Right atrium auricular region (tissue), 2 donors: ENCODE measurements at places on chromosomes 1 and 21.

GRCh38 chr1:153848805-153849204, 73.6 kb downstream of the SLC27A3 start:
- DNase-seq: peak; percentile 11

GRCh38 chr1:191662746-191663145, 495.5 kb upstream of the RGS18 start:
- DNase-seq: no peak

DNA sequence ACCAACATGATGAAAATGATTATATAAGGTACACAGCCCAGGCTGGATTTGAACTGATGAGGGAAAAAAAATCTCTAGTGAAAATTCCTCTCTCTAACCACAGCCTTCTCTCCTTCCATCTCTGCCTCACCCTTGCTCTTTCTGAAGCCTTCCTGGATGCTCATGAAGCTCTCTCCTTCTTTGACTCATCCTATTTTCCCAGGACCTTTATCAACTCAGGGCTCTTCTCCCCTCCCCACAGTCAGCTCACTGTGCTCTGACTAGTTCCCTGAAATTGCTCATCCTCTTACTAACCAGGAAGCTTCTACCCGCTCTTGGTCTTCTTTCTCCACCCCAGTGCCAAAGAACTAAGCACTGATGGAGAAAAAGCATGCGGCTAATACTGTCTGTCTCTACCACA, 46.4 kb upstream of the ERG start:
- DNase-seq: no peak

DNA sequence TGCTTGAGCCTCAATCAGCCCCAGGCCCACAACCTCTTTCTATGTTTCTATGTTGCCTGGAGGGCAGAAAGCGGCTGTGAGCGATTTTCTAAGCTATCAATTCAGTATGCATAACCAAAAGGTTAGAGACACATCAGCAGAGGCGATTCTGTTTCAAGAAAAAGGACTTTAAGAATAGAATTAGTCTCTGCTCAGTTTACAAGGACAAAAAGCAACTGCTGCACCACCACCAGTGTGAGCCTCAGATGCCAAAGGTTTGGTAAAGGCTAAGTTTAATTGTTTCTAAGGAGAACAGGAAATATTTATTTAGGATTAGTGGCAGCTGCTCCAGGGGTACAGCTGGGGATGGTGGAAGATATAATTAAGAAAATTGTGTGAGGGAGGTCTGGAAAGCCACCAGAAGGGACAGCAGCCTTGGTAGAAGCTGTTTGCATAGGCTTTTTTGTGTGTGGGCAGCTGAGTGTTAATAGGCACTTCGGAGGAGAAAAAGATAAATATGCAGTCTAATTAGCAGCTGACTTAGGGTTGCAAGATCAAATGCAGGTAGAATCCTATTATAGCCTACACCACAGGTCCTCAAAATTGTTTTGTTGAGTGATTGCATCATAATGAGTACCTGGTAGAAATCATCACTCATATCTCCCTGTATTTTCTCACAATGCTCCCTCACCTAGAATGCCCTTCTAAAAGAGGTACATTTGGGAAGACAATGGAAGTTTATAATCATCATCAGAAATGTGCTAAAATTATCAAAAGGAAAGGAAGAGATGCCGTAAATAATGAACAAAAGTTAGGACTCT, 35.8 kb downstream of the ZC3H11B start:
- no peak for DNase-seq

- DNase-seq: no peak
These were observed 1.2 kb downstream of the C1QTNF12 start for GRCh38 chr1:1245178-1245816.

GRCh38 chr1:23343221-23344110, 618 bp downstream of the HNRNPR start:
- no peak for DNase-seq

DNA sequence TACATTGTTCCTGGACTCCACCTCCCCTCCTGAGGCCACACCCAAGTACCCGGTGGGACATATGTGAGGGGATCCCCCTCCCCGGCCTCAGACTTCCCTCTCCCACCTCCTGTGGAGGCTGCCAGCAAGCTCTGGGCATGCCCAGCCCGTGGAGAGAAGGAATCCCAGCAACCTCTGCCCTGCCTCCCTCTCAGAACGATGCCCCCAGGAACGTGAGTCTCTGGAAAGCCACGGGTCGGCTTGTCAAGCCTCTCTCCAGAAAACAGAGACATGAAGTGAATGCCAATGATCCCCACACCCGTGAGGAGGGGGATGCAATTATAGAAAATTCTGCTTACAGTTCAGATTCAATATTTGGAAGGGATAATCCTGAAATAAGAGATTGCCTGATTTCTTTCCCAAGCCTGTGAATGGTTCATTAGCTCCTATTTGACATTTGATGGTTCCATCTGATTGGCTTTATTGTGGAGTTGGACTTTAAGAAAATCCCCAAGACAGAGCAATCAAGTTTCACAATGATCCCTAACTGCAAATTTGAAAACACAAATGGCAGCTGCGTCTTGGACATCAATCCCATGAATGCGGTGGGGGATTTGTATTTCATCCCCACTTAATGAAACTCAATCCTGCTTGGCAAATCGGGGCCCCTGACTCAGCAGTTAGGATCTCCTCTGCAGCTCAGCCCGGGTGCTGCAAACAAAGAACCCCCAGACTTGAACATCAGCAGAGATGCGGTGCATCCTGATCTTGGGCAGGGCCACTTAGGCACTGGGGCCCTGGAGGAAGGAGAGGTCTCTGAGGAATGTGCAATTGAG, 9.1 kb upstream of the GUCA2B start:
- DNase-seq: peak; percentile 42

DNA sequence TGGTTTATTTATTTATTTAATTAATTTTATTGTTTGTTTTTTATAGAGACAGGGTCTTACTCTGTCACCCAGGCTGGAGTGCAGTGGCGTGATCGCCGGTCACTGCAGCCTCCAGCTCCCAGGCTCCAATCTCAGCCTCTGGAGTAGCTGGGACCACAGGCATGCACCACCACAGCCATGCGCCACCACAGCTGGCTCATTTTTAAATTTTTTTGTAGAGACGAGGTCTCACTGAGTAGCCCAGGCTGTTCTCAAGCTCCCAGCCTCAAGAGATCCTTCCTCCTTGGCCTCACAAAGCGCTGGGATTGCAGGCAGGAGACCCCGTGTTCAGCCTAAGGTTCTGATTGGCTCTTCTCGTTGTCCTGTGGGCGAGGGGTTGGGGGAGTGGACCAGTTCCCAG, 22.1 kb downstream of the UMODL1 start:
- DNase-seq: no peak

DNA sequence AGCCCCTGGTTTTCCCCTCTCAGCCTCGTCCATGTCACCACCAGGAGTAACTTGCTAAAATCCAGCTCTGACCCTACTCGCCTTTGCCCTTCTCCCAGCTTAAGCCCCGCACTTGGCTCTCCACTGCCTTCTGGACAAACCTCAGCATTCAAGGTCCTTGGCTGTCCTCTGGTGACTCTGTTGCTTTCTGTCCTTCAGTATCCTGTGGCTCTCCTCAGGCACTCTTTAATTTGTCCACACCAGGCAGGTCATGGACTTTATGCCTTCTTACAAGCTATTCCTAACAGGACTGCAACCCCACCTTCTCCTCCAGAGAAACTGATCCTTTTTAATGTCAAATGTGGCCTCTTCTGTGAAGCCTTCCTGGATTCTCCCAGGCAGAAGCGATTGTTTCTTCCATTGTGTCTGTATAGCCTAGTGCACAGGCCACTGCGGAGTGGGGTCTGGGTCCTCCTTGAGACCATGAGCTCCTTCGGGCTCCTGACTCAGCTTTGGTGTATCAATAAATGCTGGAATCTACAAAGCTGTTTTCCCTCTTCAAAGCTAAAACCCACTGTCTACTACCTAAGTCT, 26.7 kb upstream of the CTPS1 start:
- no peak for DNase-seq

- DNase-seq: no peak
These were observed 11.4 kb upstream of the GBP6 start for GRCh38 chr1:89352421-89352820.

DNA sequence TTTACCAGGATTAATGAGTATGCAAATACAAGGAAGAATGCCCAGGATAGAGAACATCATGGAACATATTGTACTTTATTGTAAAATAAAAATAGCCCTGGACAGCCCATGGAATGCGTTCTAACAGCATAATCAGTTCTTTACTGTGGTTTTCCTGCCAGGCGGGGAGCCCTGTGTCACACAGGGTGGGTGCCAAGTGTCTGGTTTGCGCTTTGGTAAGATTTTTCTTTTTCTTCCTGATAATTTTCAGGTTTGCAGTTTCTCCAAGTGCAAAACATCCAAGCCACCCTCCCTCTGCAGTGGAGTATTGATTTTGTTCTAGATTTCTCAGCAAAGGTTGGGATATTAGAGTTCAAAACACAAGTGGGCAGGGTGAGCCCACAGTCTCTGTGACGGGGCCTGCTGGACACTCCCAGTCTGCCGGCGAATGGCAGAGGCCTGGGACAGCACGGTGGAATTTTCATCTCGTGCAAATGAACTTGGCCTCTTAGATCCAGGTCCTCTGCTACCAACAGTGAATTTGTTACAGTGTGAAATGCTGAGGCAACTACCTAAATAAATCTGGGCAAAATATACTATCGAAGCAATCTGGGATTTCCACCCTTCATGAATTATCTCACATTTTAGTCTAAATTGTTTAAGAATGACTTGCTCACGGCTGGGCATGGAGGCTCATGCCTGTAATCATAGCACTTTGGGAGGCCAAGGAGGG, 15.6 kb upstream of the KCNJ15 start:
- DNase-seq: no peak

DNA sequence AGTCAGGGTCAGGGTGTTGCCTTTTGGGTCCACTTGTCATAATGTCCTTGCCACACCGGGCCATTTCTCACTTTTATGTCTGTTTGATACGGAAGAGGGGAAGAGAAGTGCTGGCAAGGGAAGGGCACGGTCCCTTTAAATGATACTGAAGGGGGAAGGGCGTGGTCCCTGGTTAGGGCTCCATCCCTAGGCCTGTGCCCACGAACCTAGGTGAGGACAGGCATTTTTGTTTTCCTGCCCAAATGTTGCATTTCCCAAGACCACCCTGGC, 25.2 kb downstream of the B3GALT5 start:
- DNase-seq: no peak

DNA sequence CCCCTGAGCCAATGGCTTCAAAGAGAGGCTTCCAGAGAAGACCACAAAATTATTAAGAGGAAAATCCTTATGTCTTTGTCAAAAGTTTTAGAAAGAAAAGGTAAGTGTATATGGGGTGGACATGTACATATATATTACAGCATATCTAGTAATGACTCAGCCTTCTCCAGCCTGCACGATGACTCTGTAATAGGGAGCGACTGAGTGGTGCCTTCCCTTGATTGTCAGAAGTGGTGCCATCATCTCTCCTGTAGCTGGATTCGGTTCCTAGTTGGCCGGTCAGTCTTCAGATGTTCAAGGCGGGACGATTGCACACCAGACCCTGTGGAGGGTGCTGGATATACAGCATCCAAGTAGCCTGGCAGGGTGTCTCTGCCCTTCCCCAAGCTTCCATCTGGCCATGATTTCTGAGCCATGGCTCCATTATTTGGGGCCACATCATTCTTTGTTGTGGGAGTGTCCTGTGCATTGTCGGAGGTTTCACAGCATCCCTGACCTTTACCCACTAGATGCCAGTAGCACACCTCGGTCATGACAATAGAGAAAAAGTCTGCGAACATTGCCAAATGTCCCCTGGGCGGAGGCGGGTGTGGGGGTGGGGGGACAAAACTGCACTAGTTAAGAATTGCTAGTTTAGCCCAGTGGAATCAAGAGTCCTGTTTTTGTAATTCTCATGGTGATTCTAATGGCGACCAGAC, 206.2 kb upstream of the KAZN start:
- DNase-seq: no peak

DNA sequence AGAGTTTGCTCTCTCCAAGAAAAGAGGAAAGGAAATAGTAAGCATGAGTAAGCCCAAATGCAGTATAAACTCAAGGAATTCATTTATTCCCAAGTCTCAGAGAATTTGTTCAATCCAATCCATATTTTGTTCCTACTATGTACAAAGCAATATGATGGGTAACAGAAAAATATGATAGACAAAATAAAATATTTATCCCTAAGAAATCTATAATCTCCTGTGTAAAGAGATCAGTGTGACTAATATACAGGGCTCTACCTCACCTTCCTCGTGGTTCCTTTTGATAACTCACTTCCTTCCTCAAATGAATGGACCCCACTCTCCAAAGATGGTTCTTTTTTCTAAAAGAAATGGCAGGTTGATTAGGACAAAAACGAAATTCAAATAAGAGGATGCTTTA, 7.6 kb downstream of the CLSPN start:
- no peak for DNase-seq

GRCh38 chr1:111097356-111098099, 42.4 kb downstream of the DRAM2 start:
- no peak for DNase-seq

GRCh38 chr1:220235462-220235861, 36.8 kb downstream of the RAB3GAP2 start:
- DNase-seq: no peak

DNA sequence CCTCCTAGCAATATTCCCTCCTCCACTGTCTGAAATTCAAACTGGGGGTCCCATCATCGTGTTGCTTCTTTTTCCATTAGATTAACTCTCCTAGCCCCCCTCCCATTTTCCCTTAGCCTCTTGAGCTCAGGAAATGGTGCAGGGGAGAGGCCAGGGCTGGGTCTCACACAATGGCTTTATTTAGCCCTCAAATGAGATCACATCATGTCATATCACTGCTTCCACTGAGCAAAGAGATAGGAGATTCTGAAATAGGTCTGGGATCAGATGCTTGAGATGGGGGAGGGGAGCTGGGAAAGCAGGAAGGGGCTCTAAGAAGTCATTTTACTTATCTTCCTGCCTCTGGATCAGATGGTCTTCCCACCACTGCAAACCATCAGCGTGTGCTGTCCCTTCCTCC, 17.8 kb upstream of the ARHGEF2 start:
- no peak for DNase-seq

- DNase-seq: no peak
These were observed 125.3 kb upstream of the DNAH14 start for GRCh38 chr1:224804220-224804619.

DNA sequence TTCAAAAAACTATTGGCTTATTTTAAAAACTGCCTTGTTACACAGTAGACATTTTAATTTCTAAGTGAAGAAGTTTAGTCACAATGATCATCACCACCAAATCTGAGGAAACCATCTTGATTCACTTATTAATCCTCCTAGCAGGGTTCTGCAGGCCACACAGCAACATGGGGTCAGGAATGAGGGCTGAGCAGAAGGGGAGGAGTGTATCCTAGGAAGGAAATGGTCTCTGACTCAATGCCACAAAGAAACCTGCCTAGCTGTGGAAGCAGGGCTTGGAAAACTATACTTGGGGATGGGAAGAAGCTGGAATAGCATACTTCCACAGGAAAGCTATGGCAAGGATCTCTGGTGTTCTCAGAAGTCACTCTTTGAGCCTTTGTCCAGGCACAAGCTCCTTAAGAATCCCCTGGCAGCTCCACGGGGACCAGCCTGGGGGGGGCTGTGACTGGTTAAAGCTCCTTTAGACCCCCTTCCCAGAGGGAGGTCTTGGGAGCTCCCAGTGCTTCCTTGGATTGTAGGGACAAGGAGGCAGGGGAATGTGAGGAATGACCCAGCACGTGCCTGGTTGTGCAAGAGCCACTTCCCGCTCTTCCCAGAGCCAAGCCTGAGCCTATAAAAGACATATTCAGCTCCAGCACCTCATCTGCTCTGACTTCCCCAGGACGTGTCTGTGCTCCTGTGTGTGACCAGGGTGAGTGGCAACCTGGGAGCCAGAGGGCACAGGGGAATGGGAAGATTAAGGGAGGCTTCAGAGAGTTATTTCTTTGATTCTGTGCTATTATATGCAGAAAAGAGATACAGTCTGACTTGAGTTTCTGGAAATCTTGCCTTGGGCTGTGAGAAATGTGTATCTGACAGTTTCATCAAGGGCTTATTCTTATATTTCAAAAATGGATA, at the start of gene LCE2A:
Gene LCE2A, plus strand, starts transcription at position 645 of the 900 bp plus-strand sequence. CDS start 557 bp downstream, outside the sequence.
- no peak for DNase-seq
